Stimulated activated CD4-positive, alpha-beta T cell treated with anti-CD3 and anti-CD28 coated beads, TNF-alpha, amount 100 ng/mL, for 24 hours (primary cell): ENCODE measurements at places on chromosomes 5 and 9.

DNA sequence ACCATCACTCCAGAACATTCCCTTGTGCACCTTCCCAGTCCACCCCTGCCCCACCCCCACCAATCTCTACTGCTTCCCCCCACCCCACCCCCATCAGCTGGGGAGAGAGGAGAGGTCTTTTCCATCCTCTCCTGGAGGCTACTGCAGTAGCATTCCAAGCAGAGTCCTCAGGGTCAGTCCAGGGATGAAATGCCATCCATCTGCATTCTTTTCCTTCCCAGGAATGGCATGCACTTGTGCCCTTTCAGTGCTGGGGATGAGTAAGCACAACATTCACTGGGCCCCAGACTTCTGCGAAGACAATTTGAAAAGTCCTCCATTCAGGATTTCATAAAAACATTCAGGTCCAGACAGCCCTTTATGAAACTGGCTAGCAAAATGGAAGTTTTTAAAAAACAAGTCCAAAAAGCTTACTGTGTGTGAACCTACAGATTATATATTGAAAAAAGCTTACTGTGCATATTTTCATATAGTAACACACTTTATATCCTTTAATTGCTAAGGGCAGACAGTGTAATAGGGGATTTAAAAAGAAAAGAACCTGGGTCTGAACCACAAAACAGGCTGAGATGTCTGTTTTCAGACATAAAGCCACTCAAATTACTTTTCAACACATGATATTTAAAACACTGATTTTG lies 50.0 kb upstream of the GOLPH3 start:
- no peak for DNase-seq

- DNase-seq = no peak
These were observed 487.5 kb upstream of the SGCD start for GRCh38 chr5:155839251-155840037.

DNA sequence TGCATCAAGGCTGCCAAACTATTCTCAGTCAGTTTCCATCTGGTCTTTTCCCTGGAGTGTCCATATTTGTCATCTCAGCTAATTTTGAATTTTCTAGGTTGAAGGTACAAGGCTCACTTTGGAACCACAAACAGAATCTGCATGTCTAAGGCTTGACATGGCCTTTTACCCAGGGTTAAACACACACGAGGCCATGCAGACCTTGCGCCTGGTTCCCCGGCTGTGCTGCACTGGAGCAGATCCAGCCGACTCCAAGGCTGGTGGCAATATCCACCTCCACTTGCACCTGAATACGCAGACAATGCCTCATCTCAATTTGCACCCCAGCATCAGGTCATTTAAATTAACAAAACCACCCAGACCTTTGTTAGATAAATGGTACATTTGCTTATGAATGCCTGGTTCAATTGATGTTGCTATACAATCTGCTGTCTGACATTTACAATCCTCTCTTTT lies 276.2 kb downstream of the HSPA4 start:
- no peak for DNase-seq

DNA sequence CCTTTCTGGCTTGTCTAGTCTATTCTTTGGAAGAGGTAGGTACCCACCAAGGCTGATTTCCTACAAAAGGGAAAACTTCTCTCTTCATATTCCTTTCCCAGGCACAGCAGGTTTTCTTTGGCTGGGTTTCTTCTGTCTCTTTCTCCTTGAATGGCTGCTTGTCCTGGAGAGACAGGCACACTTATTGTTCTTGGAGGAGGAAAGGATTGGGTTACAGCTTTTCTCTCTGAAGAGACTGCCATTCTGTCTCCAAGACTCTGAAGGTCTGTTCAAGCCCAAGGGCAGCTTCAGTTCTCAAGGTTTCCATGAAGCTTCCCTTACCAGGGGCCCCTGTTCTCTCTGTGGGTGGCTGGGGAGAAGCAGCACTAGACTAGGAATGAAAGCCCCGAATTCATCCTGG lies 33.9 kb downstream of the ACTBL2 start:
- DNase-seq = no peak

DNA sequence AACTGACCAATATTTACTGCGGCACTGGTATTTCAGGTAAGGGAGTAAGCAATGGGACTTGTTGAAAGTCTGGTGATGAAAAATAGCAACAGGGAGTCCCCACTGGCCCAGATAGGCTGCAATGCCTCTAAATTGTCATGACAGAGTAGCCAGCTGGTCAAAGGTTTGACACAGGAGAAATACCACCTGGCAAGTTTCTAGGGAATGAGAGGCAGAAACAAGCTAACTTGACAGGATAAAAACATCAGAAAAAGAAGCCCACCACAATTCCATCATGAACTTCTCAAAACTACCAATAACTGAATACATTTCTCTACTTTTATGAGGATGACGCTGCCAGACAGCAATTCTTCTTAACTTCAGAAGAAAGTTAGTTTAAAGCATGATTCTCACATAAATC lies 99.8 kb downstream of the STRBP start:
- DNase-seq = no peak

DNA sequence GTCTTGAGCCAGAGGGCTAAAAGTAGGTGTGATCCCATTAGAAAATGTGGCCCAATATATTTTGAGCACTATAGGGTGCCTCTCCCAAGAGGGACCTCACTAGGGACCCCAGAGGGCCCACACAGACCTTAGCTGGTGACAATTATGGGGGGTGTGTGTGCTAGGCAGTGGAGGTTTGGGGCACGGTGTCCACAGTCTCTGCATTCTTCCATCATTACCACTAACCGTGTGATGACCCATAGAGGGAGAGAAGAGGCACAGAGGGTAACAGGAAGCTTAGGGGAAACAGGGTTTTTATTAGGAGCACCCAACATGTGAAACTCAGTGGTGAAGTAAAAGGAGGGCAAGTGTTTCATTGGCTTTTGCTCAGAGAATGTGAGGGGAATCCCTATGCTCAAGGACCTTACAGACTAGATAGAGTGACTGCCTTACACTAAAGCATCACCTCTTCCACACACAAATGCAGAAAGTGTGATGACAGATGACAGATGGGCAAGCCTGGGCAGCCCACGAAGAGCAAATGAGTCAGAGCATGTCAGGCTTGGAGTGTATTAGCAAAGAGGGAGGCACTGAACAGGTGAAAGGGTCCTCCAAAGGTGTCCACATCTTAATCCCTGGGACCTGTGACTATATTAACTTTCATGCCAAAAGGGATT lies 2.5 kb upstream of the ACTL7A start:
- DNase-seq = no peak

- no peak for DNase-seq
These were observed 134.7 kb downstream of the DRD1 start for GRCh38 chr5:175309218-175309810.
